ENCODE measurements at places on chromosomes 3 and 15.

DNA sequence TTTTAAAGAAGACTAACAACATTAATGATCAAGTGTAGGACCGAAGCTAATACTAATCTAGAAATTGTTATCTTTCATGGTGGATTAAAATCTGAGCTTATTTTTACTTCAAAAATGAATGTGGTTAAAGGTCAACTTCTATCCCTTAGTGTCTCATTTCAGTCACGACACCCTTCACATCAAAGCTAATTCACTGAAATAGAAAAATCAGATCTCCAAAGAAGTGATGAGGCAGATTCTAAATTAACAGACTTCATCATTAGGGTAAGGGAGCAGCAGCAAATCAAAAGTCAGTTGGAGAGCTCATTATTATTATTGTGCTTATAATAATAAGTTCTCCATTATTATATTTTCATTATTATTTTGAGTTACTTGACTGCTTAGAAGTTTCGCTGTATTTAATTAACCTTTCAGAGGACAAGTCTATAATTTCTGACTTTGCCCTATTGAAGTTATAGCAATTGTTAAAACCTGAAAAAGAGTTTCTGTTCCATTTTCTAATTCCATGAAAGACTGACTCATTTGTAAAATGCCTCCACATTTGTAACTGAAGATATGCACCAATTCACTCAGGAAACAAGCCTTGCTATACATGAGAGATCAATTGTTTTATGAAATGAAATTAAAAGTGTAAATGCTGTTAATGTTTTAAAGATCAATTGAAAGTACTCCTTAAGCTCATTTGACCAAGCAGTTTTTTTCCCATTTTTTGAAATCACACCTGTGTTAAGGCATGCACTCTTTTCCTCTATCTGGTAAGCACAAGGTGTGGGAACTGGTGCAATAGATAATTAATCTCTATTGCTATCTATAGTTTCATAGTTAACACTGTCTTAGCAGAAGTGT, 23.1 kb upstream of the CMC1 start:
- DNase-seq = no peak

DNA sequence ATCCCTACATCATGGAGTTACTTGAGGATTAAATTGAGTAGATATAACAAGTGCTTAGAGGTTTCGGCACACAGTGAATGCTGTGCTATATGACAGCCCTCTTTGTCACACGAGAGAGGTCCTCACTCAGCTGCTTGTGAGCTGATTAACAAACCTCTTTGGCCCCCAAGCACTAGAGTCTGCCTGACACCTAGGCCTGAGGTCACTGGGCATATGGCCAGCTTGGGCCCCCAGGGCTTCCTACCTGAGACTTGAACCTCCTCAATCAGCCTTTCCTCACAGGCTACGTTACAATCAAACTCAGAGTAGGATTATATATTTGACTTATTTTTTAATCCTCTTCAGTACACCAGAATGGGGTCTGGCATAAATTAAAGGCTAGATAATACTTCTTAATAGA, 88.8 kb downstream of the WDR72 start:
- no peak for DNase-seq

DNA sequence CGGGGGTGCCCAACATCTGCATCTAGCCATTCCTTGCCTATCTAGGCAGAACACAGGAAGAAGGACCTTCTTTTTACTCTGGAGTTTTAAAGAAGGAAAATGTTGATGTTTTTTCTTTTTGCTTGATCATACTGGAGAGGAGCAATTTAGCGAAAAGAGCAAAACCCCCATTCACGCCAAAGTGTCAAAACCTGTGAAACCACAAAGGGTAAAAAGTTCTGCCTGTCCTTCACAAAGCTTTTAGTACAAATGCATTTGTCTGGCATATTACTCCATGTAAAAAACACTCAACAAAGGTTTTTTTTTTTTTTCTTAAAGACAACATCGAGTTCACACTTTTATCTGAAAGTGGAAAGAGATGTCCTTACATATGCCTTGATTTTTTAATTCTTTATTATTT, 214.2 kb upstream of the MRPL3 start:
- DNase-seq = no peak

DNA sequence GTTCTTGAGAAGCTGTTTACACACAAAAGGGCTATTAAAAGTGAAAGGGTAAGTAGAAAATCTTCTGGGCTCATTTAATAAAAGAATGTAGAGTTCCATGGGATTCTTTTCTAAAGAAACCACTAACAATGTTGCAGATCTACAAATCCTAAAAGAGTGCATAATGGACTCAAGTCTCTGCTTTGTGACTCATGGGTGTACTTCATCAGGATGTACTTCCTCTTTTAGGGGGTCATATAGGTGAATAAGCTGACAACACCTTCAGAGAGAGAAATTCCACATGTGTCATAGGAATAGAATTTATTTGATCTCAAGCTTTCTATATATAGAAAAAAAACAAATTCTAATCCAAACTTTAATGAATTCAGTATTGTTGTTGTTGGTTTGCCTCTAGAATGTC, 355.5 kb downstream of the TIGIT start:
- DNase-seq = peak; percentile 74

DNA sequence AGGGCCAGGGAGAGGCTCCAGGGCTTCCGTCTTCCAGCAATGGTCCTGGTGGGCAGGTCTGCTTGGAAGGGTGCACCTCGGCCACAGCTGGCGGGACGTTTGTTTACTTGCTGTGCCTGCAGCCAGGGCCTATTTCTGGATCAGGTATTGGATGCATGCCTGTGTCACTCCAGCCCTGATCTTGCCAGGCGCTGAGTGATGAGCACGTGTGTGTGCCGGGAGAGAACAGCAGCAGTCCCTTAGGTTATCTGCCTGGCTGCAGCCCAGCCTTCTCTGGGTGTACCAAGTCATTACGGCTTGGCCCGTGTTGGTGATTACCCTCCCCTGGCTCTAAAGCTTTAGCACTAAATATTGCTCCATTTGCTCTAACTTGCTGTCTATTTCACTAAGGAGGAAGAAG, 14.9 kb downstream of the CCDC32 start:
- DNase-seq = no peak

DNA sequence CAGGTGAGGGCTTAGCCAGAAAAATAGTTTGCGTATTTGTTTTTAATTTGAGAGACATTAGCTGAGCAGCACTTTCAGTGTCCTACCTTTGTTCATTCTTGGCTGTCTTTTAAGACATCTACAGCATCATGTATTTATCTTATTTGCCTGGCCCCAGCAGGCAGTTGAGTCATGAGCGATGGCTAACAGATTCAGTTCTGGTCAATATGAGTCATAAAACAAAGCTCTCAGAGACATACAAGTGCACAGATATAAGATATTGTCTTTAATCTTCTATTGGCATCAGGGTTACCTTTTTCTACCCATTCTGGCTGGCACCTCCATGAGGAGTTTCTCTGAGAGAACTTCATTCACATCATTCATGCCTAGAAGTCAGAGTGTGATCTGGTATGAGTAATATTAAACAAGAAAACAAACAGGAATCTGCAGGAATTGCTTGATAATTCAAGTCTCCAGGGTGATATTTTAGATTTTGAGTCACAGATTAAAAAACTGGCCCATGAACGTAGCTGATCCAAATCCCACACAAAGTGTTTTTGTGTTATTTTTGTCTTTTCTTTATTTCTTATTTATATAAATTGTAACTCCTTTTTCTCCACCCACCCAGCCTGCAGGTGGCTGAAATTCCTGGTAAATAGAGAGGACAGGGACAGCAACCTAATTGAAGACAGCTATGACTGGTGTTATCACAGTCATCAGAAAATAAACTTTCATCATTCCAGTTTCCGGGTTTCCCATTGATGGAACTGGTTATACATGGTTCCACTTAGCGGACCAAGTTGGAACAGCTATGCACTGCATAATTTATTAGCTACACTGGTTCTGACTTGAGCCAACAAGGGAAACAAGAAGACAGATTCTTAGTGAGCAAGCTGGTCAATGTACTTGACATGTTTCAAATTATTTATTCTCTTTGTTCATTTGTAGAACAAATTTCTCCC, 47.3 kb downstream of the PLSCR2 start:
- DNase-seq = peak; percentile 39

GRCh38 chr3:128495435-128495970, 2.5 kb upstream of the GATA2 start:
- DNase-seq = no peak

DNA sequence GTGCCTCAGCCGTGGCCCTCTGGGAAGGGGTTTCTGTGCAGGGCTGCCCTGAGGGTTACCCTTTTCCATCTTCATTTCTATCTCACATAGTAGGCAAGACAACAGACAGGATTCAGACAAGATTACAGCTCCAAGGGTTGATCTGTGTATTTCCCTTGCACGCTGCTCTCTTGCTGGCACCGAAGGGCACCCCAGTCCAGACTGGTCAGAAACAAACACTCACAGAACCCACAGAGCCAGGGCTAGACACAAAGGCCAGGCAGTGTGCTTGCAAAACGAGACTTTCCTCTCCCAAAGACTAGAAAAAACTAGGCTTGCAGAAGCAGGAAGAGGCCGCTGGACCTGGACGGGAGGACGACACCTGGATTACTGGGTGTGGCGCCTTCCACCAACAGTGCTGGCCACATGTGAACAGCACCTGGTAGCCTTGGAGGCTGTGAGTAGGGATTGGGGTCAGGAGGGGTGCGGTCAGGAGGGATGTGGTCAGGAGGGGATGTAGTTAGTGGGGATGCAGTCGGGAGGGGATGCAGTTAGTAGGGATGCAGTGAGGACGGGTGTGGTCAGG, 96.8 kb downstream of the BDH1 start:
- DNase-seq = no peak

DNA sequence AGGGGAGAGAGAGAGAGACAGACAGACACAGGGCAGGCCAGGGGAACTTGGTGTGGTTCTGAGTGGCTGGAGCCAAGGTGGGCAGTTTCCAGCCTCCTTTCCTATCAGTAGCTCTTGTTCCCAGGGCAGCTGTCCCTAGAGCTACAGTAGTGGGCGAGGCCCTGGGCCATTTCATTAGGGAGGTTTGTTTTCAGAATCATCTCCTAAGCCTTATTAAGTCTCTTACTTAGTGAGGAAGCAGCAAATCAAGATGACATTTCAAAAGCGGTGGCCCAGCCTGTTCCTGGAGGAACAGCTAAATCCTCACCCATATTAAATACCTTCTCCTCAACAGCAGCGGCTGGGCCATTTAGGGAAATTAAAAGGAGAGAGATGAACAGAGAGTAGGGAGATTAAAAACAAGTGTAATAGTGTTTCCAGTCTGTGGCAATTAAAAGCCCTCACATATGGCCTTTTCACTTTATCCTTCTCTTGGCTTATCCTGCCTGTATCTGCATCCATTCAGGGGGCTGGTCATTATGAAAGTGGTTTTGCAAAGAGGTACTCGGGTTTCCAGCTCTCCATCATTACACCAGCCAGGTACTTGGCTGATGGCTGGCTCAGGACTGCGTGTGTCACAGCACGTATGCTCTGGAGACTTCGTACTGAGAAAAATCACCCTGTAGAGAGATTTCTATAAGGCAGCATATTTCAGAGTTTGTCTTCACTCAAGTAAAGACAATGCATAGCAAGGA, 91.9 kb upstream of the PRR23C start:
- no peak for DNase-seq

GRCh38 chr3:134620476-134621115, 30.2 kb downstream of the KY start:
- no peak for DNase-seq

GRCh38 chr15:78944669-78945407, at the start of gene CTSH:
CTSH (minus strand) TSS chr15:78945046; CDS start chr15:78944981, 65 bp downstream.
- DNase-seq = peak; percentile 56

- DNase-seq = no peak
Measured at GRCh38 chr15:58513008-58513407, 81.2 kb downstream of the LIPC start.

DNA sequence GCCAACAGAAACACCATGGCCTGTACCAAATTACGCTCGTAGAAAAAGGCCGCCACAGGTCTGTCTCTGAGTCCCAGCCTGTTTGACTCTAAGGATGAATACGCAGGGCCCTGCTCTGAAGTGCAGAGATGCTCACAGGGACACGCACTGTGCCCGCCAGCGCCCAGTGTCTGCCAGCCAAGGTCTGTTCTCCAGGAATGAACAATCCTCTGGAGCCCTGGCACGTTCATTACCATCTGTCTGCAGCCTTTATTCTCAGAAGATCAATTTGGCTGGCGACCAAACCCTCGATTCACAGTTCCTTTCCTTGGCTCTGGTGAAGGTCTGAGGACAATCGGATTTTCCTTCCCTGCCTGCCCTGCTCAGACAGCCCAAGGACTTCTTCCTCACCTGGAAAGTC, 66.3 kb downstream of the NIPA2 start:
- no peak for DNase-seq

GRCh38 chr3:52831500-52832301, 1.2 kb upstream of the ITIH4 start:
- DNase-seq = peak; percentile 91

GRCh38 chr15:29934251-29934650, 112.0 kb upstream of the TJP1 start:
- peak; percentile 66 for DNase-seq

DNA sequence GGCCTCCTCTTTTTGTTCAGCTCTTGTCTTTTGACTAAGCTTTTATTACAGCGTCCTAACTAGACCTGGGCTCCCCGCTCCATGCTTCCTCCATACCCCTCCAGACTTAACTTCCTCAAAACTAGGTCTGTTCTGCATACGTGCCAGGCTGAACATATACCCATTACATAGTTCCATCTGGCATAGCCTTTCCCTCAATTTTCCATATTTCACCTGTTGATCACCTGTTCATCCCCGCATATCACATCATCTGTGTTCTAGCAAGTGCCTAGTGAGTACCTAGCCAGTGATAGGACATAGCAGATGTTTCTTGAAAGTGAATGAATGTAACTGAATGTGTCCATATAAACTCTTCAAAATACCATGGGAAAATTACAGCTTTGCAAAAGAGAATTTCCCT, 36.0 kb downstream of the PARP14 start:
- DNase-seq = no peak

GRCh38 chr3:14137445-14137844, 12.6 kb downstream of the TMEM43 start:
- no peak for DNase-seq

DNA sequence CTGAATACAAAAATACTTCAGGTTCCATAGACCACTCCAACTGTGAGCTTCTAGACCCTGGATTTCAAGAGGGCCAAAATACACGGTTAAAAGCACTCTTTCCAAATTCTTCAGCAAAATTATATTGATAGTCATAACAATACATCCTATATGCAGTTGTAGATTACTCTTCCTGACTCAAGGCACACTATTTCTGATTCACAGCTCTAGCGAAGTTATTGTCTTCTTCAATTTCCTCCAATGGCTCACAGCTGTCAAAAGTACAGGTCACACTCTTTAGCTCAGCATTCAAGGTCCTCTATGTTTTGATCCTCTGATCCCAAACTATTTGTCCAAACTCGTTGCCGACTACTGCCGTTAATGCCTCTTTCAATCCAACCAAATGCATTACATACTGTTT, 13.5 kb upstream of the CCDC80 start:
- DNase-seq = no peak
